Activated T-helper 17 cell treated with anti-CD3 and anti-CD28 coated beads, Interleukin-2, amount 50 U/mL, for 72 hours (primary cell): ENCODE measurements at places on chromosomes 3 and 15.

GRCh38 chr3:160697637-160698380, 20.8 kb downstream of the ARL14 start:
- peak; percentile 65 for ATAC-seq

- no peak for ATAC-seq
These were observed 97.3 kb downstream of the SLCO3A1 start for GRCh38 chr15:91950631-91951329.

DNA sequence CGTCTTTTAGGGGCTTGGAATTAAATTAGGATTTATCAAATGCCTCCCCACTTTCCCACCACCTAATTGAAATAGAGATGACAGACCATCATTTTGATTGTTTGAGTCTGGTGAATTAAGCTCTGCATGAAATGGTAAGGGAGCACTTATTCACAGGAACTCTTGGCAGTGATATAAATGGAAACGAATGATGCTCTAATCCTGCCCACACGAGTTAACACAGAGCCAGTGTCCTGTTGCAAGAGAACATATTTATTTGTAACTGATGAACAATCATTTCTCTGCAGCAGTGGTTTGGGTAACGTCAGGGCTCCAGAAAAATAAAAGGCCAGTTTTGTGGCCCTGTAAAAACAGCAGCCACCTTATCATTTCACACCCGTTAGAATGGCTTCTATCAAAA, 163.3 kb downstream of the FEZF2 start:
- ATAC-seq, result no peak

GRCh38 chr3:71111784-71112440, 471.6 kb downstream of the FOXP1 start:
- peak; percentile 86 for ATAC-seq

DNA sequence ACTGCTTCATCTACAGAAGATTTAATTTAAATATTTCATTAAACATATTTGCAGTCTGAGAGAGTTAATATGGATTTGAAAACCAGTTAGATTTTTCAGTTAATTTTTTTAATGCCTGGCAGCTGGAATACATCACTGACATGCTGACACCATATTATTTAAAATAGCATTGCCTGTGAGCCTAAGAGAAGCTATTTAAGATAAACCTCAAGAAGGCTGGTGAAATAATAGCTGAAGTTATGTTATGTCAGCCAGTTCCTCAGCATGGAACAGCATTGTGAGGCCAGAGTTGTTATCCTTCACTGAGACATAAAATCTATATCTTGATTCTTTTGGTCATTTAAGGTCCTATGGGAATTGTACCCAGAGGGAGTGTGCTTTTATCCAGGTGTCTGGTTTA, 705.2 kb downstream of the NAALADL2 start:
- no peak for ATAC-seq

- ATAC-seq, result no peak
These were observed 85.3 kb downstream of the PLXNA1 start for GRCh38 chr3:127068111-127068810.

DNA sequence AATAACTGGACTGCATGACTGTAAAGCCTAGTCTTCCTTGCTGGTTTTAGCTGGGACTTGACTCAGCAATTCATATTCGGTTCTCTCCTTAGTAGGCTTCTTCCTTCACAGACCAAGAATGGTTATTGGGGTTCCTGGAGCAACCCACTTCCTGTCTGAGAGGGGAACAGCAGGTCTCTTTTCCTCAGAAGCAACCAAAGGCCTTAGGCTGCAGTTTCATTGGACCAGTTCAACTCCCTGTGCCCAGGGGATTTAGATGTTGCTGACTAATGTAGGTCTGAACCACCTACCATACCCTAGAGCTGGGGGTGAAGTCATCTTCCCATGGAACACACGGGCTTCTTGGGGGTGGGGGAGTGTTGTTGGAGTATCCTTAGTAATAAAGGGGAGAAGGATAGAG, 84.0 kb upstream of the SKOR1 start:
- peak; percentile 65 for ATAC-seq

DNA sequence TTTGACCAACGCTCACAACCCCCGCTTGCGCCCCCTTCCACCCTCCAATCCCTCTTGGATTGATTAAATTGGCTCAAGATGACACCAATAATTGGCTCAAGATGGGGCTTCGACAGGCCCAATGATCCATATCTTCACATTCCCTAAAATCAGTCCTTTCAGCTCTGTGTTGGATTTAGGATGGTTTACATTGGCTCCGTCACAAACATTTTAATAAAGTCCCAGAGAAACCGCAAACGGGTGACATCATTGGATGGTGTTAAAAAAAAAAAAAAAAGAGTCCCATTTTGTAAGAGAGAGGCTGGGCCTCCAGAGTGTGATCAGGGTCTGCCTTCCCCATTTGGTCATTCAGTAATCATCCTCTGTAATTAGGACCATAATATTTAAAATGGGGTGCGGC, 113.4 kb upstream of the MRPS22 start:
- ATAC-seq, result no peak
